ENCODE measurements at places on chromosomes 7 and 10.
A peak's percentile ranks its signal among the peaks of the same experiment; 100 is the strongest.

GRCh38 chr7:130908345-130909160, 174.5 kb upstream of the KLF14 start:
- no peaks in the 10 kb centered on the region for H3K36me3 ChIP-seq
- H3K27ac ChIP-seq: no peak overlapping the region
- DNase-seq: no peak
- H3K4me1 ChIP-seq: peaks cover 47% of the 10 kb centered on the region
- H3K27me3 ChIP-seq: no peaks in the 10 kb centered on the region
- H3K4me3 ChIP-seq: no peak overlapping the region

DNA sequence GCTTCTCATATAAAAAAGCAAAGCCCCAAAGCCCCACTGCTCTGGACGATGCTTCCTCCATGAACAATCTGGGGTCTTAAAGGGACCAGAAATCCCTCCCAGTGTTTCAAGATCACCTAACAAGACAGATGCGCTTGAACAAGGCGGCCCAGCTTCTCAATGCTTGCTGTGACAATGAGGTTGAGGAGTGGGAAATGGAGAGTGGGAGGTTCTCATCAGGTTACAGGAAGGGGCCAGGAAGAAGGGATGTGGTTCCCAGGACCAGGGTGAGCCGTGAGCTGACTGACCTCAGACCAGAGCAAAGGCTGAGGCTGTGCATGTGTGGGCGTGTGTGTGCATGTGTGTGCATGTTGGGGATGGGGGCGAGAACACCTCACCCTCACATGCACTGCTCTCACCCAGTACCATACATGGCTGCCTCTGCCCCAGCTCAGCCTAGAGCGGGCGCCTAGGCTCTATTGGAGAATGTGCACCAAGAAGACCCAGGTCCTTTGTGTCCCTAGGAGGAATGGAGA, 220.8 kb upstream of the GPR26 start:
- H3K27ac ChIP-seq: no peak overlapping the region
- no peaks in the 10 kb centered on the region for H3K4me1 ChIP-seq
- H3K4me3 ChIP-seq: no peak overlapping the region
- H3K36me3 ChIP-seq: no peaks in the 10 kb centered on the region
- no peaks in the 10 kb centered on the region for H3K27me3 ChIP-seq

DNA sequence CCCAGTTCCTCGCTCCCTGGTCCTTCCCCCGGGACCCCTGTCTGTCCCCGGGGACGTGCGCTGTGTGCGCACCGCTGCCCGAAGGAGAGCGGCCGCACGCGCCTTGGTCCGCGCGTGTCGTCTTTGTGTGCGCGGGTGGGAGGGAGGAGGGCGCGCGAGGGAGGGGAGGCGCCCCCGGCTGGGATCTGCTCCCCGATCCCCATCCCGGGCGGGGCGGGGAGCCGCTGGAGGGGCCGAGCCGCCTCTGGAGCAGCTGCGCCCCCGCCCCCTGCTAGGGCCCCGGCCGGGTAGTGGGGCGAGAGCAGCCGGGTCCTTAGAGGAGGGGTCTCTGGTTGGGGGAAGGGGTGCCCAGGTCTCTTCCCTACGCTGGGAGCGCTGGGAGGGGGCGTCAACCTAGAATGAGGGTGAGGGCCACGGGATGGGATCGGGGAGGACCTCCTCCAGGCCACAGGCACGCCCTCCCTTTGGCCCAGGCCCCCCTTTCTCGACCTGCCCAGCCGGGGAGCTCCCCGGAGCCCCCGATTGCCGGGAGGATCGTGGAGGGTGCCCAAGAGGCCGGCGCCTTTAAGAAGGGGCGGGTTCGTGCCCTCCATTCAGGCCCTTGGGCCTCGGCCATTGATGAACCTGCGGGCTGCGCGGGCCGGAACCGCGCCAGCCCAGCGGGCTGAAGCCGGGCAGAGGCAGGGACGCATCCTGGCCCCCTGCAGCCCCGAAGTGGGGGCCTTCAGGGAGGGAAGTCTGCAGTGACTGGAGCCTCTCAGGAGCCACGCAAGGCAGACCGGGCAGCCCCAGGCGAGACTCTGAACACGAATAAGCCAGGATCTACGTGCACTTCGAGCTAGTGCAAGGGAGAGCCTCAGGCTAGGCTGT, 678 bp downstream of the SH2B2 start:
- no peak overlapping the region for H3K27ac ChIP-seq
- H3K4me3 ChIP-seq: peak overlapping the region; percentile 50
- H3K4me1 ChIP-seq: peaks cover 48% of the 10 kb centered on the region
- peak; percentile 71 for DNase-seq
- H3K36me3 ChIP-seq: no peaks in the 10 kb centered on the region

DNA sequence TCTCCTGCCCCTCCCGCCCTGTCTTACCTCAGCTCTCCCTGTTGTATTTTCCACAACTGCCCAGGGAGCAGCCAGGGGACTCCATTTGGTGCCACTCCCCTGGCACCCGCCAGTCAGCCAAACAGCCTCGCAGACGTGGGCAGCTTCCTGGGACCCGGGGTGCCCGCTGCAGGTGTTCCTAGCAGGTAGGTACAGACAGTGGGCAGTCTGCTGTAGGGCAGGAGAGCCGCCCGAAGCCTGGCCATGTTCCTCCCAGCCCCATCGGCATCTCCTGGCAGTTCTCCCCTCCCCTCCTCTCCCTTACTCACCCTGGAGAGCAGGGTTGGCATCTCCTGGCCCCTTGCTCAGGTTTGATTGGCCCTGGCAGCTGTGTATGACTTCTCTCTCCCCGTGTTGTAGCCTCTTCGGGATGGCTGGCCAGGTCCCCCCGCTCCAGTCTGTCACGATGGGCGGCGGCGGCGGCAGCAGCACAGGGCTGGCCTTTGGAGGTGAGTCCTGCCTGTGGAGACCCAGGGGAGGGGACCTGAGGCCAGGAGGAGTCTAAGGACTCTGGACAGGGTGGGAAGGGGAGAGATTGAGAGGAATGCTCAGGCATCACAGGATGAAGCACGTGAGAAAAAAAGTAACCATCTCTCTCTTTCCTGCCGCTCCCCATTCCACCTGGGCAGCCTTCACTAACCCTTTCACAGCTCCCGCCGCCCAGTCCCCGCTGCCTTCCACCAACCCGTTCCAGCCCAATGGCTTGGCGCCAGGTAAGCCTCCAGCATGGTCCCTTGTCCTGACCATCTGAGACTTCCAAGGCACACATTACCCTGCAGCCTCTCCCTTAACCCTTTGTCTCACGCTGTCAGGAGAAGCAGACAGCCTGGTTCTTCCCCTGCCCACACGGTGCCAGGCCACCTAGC, 11.3 kb downstream of the SAP25 start:
- DNase-seq: no peak
- H3K27me3 ChIP-seq: no peaks in the 10 kb centered on the region
- H3K4me3 ChIP-seq: no peak overlapping the region
- no peak overlapping the region for H3K27ac ChIP-seq
- peaks cover 17% of the 10 kb centered on the region for H3K36me3 ChIP-seq

GRCh38 chr10:131870831-131871672, 29.8 kb upstream of the PPP2R2D start:
- H3K27ac ChIP-seq: no peak overlapping the region
- H3K36me3 ChIP-seq: no peaks in the 10 kb centered on the region
- no peak overlapping the region for H3K4me3 ChIP-seq
- peaks cover 57% of the 10 kb centered on the region for H3K27me3 ChIP-seq
- no peak for DNase-seq
- H3K4me1 ChIP-seq: no peaks in the 10 kb centered on the region

DNA sequence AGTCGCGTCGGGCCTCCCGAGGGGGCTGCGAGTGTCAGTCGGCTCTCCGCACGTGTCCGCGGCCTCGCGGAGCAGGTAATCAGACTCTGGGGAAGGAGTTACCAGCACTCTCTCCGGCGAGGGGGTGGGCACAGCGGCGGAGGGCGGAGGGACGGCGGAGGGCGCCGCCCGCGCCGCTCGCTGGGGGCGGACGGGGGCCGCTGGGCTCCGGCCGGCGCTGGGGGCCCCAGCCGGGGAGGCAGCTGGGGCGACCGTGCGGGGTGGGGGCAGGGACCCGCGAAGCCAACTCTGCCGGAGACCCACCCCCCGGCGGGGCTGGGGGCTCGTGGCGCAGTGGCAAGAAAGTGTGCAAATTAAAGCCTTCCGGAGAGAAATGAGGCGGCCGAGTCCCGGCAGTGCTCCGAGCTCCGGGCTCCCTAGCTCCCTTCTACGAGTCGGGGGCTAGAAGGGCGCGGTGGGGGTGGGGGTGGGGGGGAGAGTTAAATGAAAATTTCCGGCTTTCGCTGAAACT, at the start of gene CDK6:
Gene CDK6, minus strand, starts transcription at position 85 of the 511 bp plus-strand sequence. CDS start 3,250 bp downstream, outside the sequence.
- H3K4me3 ChIP-seq: peak within 1 kb of the TSS; percentile 56
- peak within 1 kb of the TSS; percentile 90 for H3K27ac ChIP-seq
- H3K4me1 ChIP-seq: no peaks in the 10 kb centered on the region
- H3K36me3 ChIP-seq: peaks cover 25% of the 10 kb centered on the region
- H3K27me3 ChIP-seq: no peaks in the 10 kb centered on the region
- DNase-seq: peak; percentile 90

DNA sequence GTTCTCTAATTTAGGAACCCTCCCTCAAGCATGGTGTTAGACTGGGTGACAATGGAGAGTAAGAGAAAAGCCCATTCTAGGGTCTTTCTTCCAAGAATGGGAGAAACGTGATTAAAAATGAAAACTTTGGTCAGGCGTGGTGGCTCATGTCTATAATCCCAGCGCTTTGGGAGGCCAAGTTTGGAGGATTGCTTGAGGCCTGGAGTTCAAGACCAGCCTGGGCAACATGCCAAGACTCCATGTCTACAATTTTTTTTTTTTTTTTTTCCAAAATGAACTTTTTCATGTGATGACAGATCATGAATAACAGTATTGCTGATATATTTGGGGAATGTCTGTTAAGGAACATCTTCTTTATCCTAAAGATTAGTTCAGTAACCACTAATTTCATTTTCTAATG, 194.6 kb downstream of the MLLT10 start:
- peaks cover 13% of the 10 kb centered on the region for H3K4me1 ChIP-seq
- H3K27me3 ChIP-seq: no peaks in the 10 kb centered on the region
- DNase-seq: no peak

DNA sequence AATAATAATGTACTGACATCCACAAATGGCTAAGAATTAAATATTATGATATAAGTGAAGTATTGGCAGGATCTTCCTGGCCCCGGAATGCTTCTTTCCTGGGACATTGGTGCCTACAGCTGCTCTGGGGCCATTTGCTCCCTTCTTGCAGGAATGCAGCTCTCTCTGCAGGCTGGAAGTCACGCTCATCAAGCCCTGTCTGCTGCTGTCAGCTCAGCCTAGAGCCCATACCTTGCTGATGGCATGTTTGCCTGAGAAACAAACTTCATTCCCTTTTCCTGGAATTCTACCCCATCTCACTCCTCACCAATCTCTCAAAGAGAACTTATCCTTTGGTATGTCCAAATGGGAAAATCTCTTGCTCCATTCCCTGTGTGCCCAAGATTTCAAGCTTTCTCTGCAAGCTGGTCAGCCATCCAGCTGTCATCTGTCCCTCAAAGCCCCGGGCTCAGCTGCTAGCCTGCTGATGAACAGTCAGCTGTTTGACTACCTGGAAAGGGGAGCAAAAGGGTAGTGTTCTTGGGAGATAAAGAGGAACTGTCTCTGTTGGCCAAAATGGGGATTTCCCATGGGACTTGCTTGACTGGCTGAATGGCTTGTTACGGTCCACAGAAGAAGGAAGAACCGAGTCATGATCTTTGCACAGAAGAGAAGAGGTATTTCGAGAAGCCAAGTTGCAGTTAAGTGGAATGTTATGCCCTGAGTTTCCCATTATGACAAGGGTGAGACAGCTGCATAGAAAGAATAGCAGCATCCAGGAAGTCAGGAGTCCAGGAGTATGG, 12.0 kb upstream of the RASSF4 start:
- H3K27me3 ChIP-seq: peaks cover 10% of the 10 kb centered on the region
- H3K27ac ChIP-seq: no peak overlapping the region
- no peak for DNase-seq
- no peaks in the 10 kb centered on the region for H3K4me1 ChIP-seq
- H3K4me3 ChIP-seq: no peak overlapping the region

GRCh38 chr7:82388138-82388537, 55.4 kb downstream of the CACNA2D1 start:
- DNase-seq: no peak
- H3K27ac ChIP-seq: no peak overlapping the region
- no peaks in the 10 kb centered on the region for H3K36me3 ChIP-seq
- no peaks in the 10 kb centered on the region for H3K27me3 ChIP-seq
- no peak overlapping the region for H3K4me3 ChIP-seq

GRCh38 chr10:128083191-128083895, 42.9 kb downstream of the MKI67 start:
- no peaks in the 10 kb centered on the region for H3K36me3 ChIP-seq
- DNase-seq: no peak
- H3K4me1 ChIP-seq: no peaks in the 10 kb centered on the region
- H3K4me3 ChIP-seq: no peak overlapping the region
- H3K27ac ChIP-seq: no peak overlapping the region
- H3K27me3 ChIP-seq: peaks cover 32% of the 10 kb centered on the region

DNA sequence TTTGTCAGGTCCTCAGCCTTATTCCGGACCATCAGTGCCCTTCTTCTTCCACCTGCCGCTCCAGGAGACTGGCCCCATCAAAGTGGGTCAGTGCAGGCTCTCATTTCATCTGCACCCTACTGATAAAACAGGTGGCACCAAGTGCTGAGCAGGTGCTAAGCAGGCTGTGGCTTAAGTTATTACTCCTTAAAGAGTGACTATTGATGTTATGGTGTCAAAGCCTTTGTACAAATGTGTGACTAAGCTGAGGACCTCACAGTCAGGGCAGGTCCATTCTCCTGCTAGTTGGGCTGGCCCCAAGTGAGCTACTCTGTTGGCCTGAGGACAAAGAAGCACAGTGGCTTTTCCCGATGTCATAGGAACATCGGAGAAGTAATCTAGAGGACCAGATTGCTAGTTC, 11.2 kb upstream of the CALD1 start:
- H3K27ac ChIP-seq: no peak overlapping the region
- no peaks in the 10 kb centered on the region for H3K4me1 ChIP-seq
- DNase-seq: no peak
- H3K27me3 ChIP-seq: peaks cover 24% of the 10 kb centered on the region
- H3K4me3 ChIP-seq: no peak overlapping the region

GRCh38 chr10:69377933-69378332, 38.8 kb downstream of the TACR2 start:
- no peak overlapping the region for H3K4me3 ChIP-seq
- no peak for DNase-seq
- H3K27me3 ChIP-seq: no peaks in the 10 kb centered on the region
- peaks cover 100% of the 10 kb centered on the region for H3K36me3 ChIP-seq
- H3K27ac ChIP-seq: no peak overlapping the region

DNA sequence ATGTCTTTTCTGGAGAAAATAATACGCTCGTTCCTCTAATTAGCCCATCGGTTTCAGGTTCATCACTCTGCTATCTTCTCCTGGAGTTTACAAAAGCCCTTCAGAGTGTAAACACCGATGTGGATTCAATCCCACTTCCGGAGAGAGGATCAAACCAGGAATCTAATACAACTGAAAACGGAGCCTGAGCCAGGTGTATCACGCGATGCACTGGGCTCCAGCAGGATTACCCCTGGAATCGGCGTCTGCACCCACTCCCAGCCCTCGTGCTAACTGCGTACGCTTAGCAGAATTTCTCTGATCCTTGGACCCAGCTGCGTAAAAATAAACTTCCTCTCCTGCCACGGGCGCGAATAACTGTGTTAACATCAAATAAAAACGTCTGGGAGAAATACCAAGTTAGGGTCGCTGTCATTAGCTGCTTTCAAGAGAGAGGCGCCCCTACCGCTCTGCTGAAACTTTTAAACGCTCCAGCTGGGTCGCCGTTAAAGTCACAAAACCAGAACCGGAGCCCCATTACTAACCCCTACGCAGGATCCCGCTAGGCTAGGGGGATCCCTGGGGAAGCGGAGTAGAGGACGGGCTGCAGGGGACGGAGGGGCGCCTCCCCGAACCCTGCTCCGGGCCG, 502 bp downstream of the ZNF3 start:
- DNase-seq: no peak
- H3K4me1 ChIP-seq: peaks cover 10% of the 10 kb centered on the region
- H3K4me3 ChIP-seq: peak overlapping the region; percentile 67

- no peaks in the 10 kb centered on the region for H3K36me3 ChIP-seq
- no peak overlapping the region for H3K4me3 ChIP-seq
- H3K27ac ChIP-seq: no peak overlapping the region
- no peaks in the 10 kb centered on the region for H3K27me3 ChIP-seq
These were observed 42.5 kb downstream of the ABLIM1 start for GRCh38 chr10:114615600-114616007.

Measured in K562 (cell line).